ENCODE measurements at places on chromosomes 13 and 19.

DNA sequence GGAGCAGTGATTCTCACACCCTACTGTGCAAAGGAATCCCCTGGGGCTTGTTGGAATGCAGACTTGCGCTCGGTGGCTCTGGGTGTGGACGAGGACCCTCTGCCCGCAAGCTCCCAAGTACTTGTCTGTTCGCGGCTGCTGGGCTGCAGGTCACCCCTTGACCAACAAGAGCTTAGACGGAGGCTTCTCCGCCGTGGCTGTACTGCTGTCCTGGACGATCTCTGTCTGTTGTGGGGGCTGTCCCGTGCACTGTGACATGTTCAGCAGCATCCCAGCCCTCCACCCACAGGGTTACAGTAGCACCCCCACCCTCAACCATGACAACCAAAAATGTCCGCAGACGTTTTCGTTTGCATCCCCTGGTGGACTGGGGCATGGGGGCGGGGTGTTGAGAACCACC, 22.9 kb upstream of the SLC15A1 start:
- no peak for DNase-seq

GRCh38 chr13:66681403-66681802, 548.7 kb downstream of the PCDH9 start:
- DNase-seq: no peak

GRCh38 chr19:54875506-54875905, 1.5 kb downstream of the FCAR start:
- peak; percentile 81 for DNase-seq

- peak; percentile 66 for DNase-seq
Observed at GRCh38 chr19:44689290-44690130, 9.4 kb upstream of the CEACAM16 start.

DNA sequence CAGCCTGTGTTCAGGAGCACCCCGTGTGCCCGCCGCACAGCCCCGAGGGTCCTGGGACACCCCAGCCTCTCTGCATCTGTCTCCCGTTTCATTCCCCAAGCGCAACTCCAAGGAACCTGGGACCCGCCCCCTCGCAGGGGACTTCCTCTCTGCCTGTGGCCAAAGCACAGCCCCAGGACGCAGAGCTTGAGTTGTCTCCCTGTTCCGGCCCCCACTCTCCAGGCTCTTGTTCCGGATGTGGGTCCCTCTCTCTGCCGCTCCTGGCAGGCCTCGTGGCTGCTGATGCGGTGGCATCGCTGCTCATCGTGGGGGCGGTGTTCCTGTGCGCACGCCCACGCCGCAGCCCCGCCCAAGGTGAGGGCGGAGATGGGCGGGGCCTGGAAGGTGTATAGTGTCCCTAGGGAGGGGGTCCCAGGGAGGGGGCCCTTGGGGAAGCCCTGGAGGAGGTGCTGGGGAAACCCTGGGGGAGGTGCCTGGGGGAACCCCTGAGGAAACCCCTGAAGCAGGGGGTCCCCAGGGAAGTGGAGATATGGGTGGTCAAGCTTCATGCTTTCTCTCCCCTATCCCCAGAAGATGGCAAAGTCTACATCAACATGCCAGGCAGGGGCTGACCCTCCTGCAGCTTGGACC, 1.3 kb downstream of the HCST start:
- peak; percentile 90 for DNase-seq

GRCh38 chr13:30481241-30481760, 15.6 kb upstream of the HMGB1 start:
- DNase-seq: no peak

GRCh38 chr19:48398375-48399235, 5.1 kb downstream of the GRIN2D start:
- peak; percentile 80 for DNase-seq

GRCh38 chr13:51241720-51242119, 19.5 kb downstream of the FAM124A start:
- DNase-seq: peak; percentile 100

- no peak for DNase-seq
Observed at GRCh38 chr13:84630476-84630875, 748.2 kb upstream of the SLITRK1 start.

DNA sequence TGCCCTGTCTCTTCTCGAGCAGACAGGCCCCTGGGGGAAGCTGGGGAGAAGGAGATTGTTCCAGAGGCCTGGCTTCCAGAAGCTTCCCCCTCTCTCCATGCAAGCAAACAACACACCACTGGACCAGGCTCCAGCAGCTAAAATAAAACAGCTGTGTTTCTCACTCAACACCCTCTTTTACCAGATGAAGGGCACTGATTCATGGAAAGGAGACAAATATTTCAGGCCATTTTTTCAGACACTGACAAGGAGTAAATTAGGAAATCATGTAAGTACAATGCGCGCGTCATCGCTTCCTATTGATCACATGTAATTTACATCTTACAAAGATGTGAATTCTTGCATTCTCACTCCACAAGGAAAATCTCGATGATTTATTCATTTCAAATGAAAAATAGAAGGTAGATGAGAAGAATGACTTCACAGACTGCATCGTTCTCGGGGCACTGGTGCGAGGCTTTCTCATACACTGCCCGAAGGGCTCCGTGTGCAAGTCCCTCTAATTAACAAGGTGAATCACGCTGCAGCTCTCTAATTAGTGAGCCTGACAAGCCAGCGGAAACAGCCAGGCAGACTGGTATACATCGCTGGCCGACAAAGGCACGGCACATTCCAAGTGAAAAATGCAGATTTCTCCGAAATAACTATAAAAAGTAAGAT, 153.6 kb downstream of the KCTD15 start:
- DNase-seq: no peak

DNA sequence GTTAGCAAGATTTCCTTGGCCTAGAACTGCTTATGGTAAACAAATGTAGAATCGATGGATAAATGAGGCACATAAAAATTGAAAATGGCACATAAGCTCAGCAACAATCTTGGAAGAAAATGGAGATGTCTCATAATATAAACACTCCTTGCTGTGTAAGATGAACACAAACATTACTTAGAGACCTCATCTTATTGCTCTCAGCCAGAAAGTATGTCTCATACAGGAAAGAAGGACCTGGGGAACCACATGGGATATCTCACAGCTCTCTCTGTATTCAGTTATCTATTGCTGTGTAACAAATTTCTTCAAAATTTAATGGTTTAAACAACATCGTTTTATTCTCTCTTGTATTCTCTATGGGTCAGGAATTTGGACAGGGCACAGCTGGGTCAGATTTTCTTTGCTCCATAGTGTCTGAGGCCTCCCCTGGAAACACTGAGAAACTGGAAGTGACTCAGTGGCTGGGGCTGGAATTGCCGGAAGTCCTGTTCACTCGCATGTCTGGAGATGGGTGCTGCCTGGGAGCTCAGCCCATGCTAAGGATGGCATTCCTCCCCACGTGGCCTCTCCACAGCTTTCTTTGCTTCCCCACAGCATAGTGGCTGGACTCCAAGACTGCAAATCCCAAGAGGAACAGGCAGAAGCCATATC, 105.1 kb downstream of the NUFIP1 start:
- no peak for DNase-seq

DNA sequence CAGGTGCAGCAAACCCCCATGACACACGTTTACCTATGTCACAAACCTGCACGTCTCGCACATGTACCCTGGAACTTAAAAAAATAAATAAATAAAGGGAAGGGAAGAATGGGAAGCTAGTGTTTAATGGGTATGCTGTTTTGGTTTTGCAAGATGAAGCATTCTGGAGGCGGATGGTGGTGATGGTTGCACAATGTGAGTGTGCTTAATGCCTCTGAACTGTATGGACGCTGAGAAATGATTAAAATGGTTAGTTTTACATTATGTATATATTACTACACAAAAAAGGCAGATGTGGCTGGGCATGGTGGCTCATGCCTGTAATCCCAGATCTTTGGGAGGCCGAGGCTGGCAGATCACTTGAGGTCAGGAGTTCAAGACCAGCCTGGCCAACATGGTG, 17.8 kb downstream of the NFILZ start:
- peak; percentile 88 for DNase-seq

DNA sequence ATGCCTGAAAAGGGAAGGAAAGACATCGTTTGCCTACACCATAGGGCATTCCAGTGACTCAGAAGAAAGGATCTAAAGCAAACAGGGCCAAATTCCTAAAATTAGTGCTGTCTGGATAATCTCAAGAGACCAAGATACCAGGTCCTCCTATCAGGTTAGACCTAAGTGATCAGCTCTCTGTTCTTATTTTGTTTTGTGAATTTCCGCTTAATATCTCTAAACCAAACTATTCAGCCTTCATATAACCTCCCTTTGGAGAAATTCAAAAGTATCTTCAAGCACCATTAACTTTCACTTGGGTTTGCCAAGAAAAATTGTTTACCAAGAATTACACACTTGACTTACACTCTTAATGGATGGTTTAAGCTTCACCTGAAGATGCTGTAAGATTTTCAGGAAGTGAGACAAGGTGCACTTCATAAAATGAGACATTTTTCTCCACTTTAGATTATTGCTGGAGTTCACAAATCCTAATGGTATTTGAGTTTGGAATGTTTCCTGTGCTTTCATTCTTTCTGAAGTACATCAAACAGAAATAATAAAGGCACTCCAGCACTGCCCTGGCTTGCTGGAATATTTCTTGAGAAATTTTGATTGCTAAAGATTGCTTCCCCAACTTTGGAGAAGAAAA, 376.1 kb downstream of the LMO7 start:
- DNase-seq: no peak

DNA sequence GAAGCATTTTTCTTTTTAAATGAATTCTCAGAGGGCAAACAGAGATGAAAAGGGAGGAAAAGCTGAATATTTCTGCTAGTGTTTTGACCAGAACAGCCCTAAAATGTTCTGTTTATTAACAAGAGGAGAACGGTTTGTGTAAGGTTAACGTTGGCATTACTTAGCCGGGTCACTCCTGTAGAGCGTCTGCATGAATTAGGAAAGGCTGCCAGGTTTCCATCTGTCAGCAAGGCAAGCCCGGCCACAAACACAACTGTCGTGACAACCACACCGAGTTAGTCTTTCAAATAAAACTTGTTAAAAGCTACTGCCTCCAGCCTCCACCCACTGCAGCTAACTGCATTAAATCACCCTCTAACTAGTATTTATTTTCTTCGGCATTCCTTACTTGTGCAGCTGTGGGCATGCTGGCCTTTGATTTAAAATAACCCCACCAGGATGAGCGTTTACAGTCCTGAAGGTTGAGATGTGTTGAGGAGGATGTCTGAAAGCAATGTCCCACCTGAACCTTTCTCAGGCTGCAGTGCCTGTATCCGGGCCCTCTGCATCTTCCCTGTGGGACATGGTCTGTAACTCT, 527.9 kb downstream of the FGF9 start:
- no peak for DNase-seq

GRCh38 chr19:45121827-45122345, 28.9 kb downstream of the PPP1R37 start:
- DNase-seq: no peak

DNA sequence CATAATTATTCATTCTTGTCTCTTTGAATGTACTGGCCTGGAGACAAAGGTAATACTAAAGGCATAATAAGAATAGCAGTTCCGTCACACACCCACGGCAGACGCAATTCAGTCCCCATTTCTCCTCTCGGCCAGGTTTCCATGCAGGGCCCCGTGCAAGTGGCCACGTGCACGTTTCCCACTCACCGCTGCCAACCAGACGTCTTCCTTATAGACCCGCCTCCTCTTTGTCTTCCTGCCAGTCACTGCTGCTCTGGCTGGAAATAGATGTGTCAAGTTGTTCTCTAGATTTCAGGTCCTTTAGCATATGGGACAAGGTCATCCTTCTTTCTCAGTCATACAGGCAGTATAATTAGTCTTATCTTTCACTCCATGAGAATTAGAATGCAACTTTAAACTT, 204.3 kb downstream of the SUCLA2 start:
- no peak for DNase-seq

DNA sequence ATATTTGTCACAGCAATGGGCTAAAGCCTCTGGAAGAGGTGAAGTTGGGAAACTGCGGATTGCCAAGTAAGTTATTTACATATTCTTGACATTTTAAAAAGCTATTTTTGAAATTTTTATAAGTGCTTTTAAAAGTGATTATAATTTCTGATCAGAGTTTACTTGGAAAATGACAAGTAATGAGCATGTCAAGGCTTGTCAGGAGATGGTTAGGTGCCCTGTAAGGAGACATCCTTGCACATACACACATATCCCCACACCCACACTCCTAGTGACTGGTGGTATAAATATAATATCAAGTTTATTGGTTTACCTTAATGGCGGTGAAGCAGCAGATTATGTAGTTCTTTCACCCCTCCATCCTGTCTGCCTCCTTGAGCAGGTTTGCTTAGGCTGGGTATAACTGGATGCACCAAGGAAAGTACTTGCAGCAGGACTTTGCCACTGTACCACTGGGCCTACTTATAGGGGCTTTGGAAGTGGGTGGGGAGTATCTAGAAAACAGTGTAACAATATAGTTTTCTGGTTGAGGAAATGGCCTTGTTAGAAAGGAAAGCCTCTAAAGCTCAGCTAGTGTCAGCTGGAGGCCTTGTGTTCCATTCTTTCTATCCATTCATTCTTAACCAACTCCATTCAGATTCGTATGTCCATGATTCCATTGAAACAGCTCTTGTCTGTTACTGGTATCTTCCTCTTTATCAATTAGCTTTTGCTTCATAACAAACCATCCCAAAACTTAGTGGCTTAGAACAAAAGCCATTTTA, 16.6 kb downstream of the GTF2F2 start:
- no peak for DNase-seq

DNA sequence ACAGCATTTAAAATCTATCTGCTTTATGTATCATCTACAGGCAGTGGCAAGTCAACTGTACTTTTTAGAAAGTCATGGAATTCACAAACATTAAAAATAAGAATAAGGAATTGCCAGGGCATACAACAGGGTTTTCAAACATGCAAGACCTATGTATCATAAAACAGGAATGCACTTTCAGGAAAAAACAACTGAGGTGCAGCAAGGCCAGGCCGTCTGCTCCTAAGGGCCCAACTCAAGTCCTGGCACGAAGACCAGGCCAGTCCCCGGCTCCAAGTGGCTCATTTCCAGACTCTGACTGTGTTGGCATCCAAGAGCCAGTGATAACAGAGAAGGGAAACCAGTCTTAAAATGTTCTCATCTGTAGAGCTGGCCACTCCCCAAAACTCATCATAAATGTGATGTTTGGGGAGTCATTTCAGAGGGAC, 7.1 kb downstream of the RFX2 start:
- DNase-seq: no peak

GRCh38 chr13:114281351-114282040, at the start of gene UPF3A:
UPF3A (plus strand) TSS chr13:114281601; CDS start chr13:114281640, 39 bp downstream.
- peak; percentile 93 for DNase-seq

All from inflammatory macrophage treated with lipopolysaccharide for 4 hours (primary cell).